WERI-Rb-1 (cell line): ENCODE measurements at places on chromosomes 2 and 18.

DNA sequence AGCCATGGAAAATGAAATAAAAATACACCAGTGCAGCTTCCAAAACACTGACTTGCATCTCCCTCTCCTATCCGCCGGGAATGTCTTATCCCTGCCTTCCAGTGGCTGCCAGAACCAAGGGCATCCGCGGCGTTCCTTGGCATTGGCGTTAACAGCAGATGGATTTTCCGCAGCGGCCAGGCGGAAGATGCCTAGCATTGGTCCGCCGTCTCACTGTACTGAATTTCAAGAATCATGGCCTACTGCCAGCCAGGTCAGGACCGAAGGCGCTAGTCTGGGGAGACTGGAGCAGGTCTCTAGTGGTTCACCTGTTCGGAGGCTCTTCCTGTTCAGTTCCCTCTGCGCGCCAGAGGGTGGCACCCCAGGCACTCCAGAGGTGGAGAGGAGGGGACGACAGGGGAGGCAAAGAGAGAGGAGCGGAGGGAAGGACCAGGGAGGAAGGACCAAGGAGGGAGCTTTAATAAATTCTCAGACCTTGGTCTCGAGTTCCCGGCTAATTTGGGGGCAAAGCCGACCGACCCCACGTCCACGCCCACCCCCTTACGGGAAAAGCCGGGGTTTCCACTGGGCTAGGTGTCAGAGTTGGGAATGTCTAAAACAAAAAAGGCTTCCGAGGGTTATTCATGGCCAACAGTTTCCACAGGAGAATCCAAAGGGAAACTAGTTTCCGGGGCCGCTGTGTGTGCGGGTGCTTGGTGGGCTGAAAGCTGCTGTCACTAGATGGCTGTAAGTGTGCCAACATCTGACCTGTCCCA is 3.7 kb upstream of the BCL2L11 start:
- DNase-seq: peak; percentile 77

- DNase-seq: no peak
These were observed 134.3 kb upstream of the HAAO start for GRCh38 chr2:42926434-42927333.

GRCh38 chr18:27073404-27073830 is 111.7 kb downstream of the CHST9 start:
- DNase-seq: no peak

GRCh38 chr2:156430236-156430979 is 5.8 kb upstream of the GPD2 start:
- DNase-seq: no peak

GRCh38 chr2:45833301-45833967 is 182.0 kb downstream of the PRKCE start:
- DNase-seq: no peak

DNA sequence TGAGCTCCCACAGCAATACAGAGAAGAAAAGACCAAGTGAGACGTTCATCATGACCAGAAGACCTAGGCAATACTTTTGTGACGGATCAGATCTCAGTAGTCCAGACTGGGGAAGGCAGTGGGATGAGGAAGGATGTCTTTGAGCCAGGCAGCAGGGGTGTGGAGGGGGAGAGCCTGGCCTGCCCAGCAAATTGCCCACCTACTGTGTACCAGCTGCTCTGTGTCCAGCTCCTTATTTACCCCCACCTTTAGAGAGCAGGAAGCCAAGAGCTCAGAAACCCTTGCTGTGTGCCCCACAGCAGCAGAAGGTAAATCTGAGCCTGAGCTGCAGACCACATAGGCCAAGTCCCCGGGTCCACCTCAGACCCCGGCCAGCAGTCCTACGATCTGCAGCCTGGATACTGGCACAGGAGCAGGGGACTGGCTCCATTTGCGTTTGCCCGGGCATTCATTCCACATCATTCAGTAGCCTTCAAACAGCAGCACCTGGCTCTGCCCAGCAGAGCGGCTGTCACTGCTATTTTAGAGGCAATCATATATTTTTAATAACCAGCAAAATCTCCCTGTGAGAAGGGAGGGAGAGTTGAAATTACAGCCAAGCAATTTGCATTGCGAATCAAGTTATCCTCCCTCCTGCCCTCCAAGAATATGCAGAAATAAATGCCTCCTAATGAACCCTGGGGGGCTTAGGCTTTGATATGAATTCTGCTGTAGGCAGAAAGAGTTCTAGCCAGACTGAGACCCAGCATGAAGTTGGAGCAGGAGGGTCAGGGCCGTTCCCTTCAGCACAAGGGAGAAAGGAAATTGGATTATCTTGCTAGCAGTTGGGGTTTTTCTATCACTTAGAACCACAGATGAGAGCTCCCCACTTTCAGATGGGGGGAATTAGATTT is 110.0 kb upstream of the FZD7 start:
- no peak for DNase-seq

- no peak for DNase-seq
These were observed 963.9 kb upstream of the ZEB2 start for GRCh38 chr2:145483854-145484253.

GRCh38 chr2:177397481-177398289 is 5.1 kb downstream of the AGPS start:
- no peak for DNase-seq

GRCh38 chr2:113337809-113338208 is 59.1 kb upstream of the PAX8 start:
- no peak for DNase-seq

DNA sequence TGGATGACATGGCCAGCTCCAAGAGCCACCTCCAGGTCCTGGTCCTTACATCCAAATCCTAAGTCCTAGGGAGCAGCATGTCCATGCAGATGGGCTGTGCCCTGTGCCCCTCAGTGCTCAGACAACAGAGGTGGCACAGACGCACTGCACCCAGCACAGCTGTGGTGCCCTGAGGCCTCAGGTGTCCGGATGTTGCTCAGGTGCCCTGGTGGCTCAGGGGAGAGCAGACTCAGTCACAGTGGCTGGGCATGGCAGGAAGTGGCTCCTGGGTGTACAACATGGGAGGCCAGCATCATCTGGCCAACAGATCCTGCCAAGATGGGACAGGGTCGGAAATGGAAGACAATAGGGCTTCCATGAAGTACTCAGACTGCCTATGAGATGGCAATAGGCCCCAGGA is 50.1 kb downstream of the TIMM21 start:
- no peak for DNase-seq

DNA sequence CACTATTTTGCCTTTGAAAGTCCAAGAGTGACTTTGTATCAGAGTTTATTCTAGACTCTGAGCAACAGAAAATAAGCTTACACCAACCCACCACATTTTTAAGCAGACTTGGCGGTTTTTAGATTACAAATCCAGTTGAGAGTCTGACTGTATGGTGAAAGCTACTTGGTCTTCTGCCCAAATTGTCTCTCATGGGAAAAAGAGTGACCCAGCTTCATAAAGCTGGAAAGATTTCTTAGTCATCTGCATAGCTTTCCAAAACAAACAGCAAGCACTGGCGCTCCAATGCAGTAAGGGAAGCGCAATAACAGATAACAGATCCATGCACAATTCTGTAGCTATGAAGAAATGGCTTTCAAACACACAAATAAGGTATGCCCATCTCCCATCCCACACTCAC is 7.1 kb downstream of the DSG1 start:
- DNase-seq: no peak

- DNase-seq: no peak
These were observed 1224.8 kb upstream of the ZEB2 start for GRCh38 chr2:145744541-145745386.

GRCh38 chr2:64840426-64840881 is 148.7 kb upstream of the SLC1A4 start:
- DNase-seq: no peak

DNA sequence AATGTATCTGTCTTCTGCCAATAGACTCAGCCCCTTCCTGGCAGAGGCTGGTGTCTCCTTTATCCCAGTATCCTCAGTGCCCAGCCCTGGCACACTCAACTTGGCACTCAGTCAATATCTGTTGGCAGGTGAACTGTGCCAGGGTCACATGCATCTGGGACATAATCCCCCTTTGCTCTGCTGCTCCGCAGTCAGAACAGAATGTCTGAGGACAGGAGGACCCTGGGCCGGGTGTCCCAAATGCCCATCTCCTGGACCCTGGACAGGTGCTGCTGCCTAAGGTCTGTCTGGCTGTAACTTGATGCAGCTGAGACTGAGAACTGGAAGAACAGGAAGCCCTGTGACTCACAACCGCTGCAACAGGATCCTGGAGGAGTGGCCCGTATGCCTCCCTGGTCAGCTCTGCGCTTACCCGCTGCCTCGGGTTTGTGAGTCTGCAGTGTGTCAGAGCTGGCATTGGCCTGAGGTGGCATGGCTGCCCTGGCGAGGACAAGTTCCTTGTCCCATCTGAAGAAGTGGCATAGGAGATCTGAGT is 11.4 kb downstream of the HK2 start:
- DNase-seq: no peak

GRCh38 chr2:70767699-70768589 is at the start of gene ADD2:
Gene ADD2, minus strand, starts transcription at chr2:70768200. Its CDS starts 61,792 bp downstream, at chr2:70706408.
- DNase-seq: peak; percentile 86

DNA sequence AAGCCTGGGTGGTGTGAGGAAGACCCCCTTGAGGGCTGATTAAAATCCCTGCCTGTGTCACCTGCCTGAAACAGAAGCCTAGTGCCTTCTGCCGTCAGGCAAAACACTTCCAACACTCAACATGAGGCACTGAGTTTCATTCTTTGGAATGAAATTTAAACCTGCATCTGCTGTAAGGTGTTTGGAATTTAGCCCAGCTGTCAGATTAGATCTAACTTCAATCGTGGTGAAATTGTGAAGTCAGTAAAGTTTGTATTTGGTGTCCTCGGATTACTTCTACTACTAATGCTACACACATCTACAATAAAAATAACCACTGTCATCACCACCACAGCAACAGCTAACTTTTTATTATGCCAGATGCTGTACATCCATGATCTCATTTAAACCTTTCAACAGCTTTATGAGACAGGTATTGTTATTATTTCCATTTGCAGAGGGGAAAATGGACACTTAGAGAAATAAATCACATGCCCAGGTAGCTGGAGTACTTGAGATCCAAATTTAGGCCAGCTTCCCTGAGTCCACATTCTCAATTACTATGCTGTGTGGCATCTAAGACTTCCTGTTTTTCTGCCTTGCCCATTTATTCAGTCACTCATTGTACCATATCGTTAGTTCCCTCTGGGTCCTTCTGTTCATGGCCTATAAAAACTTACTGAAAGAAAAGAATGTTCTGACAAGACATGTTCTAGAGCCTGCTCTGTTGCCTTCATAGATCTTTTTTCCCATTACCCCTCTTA is 98.2 kb upstream of the GCFC2 start:
- DNase-seq: no peak

- DNase-seq: no peak
These were observed 3.8 kb downstream of the ITGB1BP1 start for GRCh38 chr2:9419541-9419940.

GRCh38 chr2:200239216-200239615 is 67.3 kb upstream of the SPATS2L start:
- DNase-seq: no peak

GRCh38 chr2:224532441-224532840 is 52.7 kb downstream of the CUL3 start:
- no peak for DNase-seq

DNA sequence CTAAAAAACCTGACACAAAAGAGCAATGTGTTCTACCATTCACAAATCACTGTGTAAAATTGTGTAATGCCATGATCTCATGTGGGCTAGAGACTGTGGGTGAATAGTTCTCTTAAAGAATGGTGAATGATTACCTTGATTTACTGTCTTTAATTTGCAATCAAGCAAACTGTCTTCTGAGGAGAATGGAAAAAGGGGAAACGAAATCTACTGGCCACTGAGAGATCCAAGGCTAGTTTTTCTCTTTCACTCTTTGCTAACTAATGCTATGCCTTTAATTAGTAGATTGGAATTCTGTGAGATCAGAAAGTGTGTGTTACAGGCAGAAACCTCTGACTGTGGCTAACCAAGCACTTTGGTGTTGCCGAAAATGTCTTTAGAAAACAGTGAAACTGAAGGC is 422.7 kb downstream of the TGIF1 start:
- no peak for DNase-seq
